ENCODE measurements at places on chromosomes 5 and 9.

GRCh38 chr5:34915856-34916192, 313 bp downstream of the BRIX1 start:
- DNase-seq: no peak

- no peak for DNase-seq
Observed at GRCh38 chr9:120893611-120894307, 16.8 kb upstream of the PHF19 start.

GRCh38 chr9:86035827-86036440, 63.4 kb downstream of the GOLM1 start:
- DNase-seq: no peak

GRCh38 chr9:79384501-79384900, 187.3 kb upstream of the TLE4 start:
- no peak for DNase-seq

DNA sequence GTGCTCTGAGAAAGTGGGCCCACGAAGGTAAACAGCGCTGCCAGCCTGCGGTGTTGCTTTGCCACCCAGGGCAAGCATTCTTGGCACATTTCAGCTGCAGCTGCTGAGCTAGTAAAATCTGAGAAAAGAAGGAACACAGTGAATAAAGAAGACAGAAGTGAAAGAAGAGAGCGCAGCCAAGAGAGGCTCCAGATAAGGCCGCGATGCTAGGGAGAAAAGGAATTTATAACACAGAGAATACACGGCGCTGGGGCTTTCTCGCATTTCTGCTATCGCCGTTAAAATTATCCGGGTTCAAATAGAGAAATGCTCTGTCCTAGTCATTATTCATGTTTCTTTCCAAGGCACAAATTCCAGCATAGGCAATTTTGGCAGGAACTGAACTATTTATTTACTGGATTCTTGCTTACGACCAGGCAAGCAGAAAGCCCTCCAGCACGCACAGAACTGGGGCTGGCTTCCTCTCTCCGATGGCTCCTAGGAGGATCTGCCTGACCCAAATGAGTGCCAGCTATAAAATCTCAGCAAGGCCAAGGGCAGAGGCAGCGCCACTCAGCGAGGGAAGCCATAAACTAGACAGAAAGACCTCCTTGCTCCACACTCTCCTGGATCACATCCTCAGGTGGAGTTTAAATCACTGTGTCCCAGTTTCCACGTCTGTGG, 111.2 kb downstream of the ATPSCKMT start:
- no peak for DNase-seq

- peak; percentile 81 for DNase-seq
Observed at GRCh38 chr5:108381350-108381953, 446 bp downstream of the FBXL17 start.

- no peak for DNase-seq
Observed at GRCh38 chr5:174535669-174536068, 188.7 kb upstream of the MSX2 start.

DNA sequence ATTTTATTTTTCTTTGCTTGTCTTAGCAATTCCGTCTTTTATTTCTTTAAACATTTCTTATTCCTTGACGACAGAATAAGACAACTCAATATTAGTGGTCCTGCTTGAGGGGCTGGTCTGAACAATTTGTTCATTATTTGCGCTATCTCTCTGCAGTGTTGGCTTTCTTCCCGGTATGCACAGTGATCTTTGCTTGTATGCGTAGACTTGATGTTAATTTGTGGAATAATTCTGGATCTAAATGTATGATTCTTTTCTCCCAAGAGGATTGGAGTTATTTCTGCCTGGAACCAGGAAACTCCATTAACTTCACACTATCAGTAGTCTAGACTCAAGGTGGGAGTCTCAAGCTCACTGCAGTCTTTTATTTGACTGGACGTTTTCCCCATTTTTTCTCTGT, 80.4 kb downstream of the KDM4C start:
- DNase-seq: no peak

GRCh38 chr5:76720988-76721569, 5.2 kb downstream of the F2R start:
- no peak for DNase-seq

DNA sequence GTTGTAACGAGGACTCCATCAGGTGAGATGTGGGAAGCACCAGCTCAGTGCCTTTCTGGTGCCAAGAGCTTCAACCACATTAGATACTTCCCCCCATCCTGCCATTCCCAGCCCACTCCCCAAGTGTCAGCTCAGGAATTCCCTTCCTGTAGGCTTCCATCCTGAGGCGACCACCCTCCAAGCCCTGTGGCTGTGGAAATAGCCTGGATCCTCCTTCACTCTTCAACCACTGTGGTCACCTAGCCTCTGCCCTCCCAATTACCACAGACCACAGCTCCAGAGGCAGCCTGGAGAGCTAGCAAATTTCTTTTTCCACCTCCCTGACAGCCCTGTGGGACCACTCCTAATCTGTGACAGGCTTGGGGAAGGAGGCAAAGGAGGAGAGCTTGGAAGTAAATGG, 219.8 kb upstream of the MAP3K1 start:
- DNase-seq: no peak

DNA sequence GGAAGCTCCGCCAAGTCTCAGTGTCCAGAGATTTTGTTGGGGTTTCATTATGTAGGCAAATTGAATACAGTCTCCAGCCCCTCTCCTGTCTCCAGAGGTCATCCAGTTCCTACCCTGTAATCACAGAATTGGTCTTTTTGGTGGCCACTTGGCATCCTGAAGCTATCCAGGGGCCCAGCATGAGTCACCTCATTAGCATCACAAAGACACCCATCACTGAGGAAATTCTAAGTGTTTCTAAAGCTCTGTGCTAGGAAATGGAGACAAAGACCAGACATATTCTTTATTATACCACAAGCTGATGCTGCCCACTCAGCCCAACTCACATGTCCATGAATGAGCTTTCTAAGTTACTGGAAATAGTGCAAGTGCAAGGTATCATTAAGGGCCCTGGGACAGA, 229.9 kb downstream of the DOCK8 start:
- no peak for DNase-seq

- no peak for DNase-seq
Observed at GRCh38 chr5:86143837-86144236, 473.9 kb upstream of the COX7C start.

DNA sequence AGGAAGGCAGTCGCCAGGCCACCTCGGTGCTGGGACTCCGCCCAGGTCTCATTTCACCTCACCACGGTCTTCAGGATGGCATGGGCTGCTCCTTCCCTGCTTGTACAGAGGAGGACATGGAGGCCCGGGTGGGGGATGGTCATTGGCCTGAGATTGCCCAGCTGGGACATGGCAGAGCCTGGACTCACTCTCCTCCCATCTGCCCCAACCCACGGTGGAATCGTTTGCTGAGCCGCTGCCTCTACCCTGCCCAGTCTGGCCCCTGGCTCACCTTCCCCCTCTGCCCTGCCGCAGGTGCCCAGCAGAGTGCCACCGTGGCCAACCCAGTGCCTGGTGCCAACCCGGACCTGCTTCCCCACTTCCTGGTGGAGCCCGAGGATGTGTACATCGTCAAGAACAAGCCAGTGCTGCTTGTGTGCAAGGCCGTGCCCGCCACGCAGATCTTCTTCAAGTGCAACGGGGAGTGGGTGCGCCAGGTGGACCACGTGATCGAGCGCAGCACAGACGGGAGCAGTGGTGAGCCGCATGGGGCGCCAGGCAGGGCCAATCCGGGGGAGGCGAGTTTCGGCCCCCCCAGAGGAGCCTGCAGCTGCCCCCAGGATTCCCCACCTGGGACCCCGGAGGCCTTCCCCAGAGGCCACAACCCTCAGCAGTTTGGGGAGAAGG, 36.7 kb downstream of the HK3 start:
- no peak for DNase-seq

DNA sequence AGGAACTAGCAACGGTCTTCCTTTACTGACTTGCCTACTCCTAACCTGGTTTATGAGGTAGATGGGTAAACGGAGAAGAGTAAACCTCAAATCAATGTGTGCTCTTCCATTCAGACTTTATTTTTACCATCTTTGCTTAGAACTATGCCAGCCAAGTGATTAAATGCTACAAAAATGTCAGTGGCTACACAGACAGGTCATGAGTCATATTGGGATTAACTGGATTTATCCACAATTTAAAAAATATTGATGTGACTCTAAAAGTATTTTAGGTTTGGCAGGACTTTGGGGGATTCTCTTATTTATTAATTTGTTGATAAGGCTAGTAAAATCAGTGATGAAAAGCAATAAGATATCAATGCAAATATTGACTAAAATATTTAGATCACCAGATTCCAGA, 275.0 kb downstream of the PLK2 start:
- DNase-seq: no peak
